A549 treated with Hydrocortisone at 1 μM for 4 hours (cell line): ENCODE measurements at places on chromosomes 3 and 15. TPM values are rescaled to one million over a fixed set of nuclear protein-coding genes. Genes with fewer than 3 reads are reported as not detected.

CACNA1D gene
- total RNA-seq: 0.47 to 1.3 TPM (median 0.83 TPM) in 5 replicates

TNFSF10 gene
- 0.06 to 0.12 TPM (median 0.08 TPM) in 3 of 5 replicates, not detected in the others for total RNA-seq

GABRB3 gene
- 60.1 to 88.7 TPM (median 74.5 TPM) in 5 replicates for total RNA-seq

GPR27 gene
- total RNA-seq: 2.4 to 3.1 TPM (median 3.0 TPM) in 5 replicates

TIMP4 gene
- total RNA-seq: 11.4 to 13.6 TPM (median 11.9 TPM) in 5 replicates

PCLAF gene
- 160 to 251 TPM (median 177 TPM) in 5 replicates for total RNA-seq

ZPLD1 gene
- 0.06 TPM in 1 of 5 replicates, not detected in the others for total RNA-seq

SLC51B gene
- 14.4 to 20.3 TPM (median 15.9 TPM) in 5 replicates for total RNA-seq

OIP5 gene
- 13.0 to 13.8 TPM (median 13.1 TPM) in 5 replicates for total RNA-seq

LSMEM2 gene
- 0.07 to 0.10 TPM in 2 of 5 replicates, not detected in the others for total RNA-seq

LRRN1 gene
- not detected in 5 replicates for total RNA-seq

EPB42 gene
- not detected in 5 replicates for total RNA-seq

SCG3 gene
- 0.03 to 0.09 TPM (median 0.05 TPM) in 4 of 5 replicates, not detected in the other for total RNA-seq

GOLGA8G gene
- not detected in 5 replicates for total RNA-seq

NUP210 gene
- total RNA-seq: 34.0 to 42.3 TPM (median 39.4 TPM) in 5 replicates

GABRR3 gene
- not detected in 5 replicates for total RNA-seq

CEP19 gene
- 2.5 to 3.4 TPM (median 2.7 TPM) in 5 replicates for total RNA-seq

SERINC4 gene
- total RNA-seq: 0.06 to 0.28 TPM (median 0.08 TPM) in 5 replicates

TRIM42 gene
- not detected in 5 replicates for total RNA-seq

MORC1 gene
- total RNA-seq: not detected in 5 replicates

FANCD2OS gene
- not detected in 5 replicates for total RNA-seq

SPTBN5 gene
- total RNA-seq: 0.08 to 0.23 TPM (median 0.17 TPM) in 5 replicates

NR2E3 gene
- total RNA-seq: 0.14 to 0.31 TPM (median 0.22 TPM) in 5 replicates

MCF2L2 gene
- 0.13 to 0.22 TPM (median 0.18 TPM) in 5 replicates for total RNA-seq

SLC28A2 gene
- not detected in 5 replicates for total RNA-seq

GPR176 gene
- total RNA-seq: 8.3 to 12.8 TPM (median 9.9 TPM) in 5 replicates

GOLGA8J gene
- 0.16 TPM in 1 of 5 replicates, not detected in the others for total RNA-seq

MAP1A gene
- 0.50 to 0.76 TPM (median 0.60 TPM) in 5 replicates for total RNA-seq

PRSS50 gene
- not detected in 5 replicates for total RNA-seq

SOX14 gene
- not detected in 5 replicates for total RNA-seq

EBLN2 gene
- 0.23 to 0.63 TPM (median 0.39 TPM) in 5 replicates for total RNA-seq

GPR149 gene
- total RNA-seq: not detected in 5 replicates

RSRC1 gene
- total RNA-seq: 23.5 to 39.5 TPM (median 27.7 TPM) in 5 replicates

RTP4 gene
- total RNA-seq: not detected in 5 replicates

CORO2B gene
- 2.7 to 4.2 TPM (median 3.3 TPM) in 5 replicates for total RNA-seq

CPNE9 gene
- total RNA-seq: 0.10 to 0.30 TPM (median 0.18 TPM) in 5 replicates

C3orf22 gene
- not detected in 5 replicates for total RNA-seq

MEIS2 gene
- 7.3 to 12.0 TPM (median 8.5 TPM) in 5 replicates for total RNA-seq

SCG5 gene
- total RNA-seq: 1.6 to 2.7 TPM (median 2.0 TPM) in 5 replicates

MINAR1 gene
- total RNA-seq: 0.39 to 0.61 TPM (median 0.51 TPM) in 5 replicates

CAMKV gene
- total RNA-seq: 0.18 to 0.35 TPM (median 0.24 TPM) in 5 replicates

GXYLT2 gene
- 0.87 to 1.2 TPM (median 1.1 TPM) in 5 replicates for total RNA-seq

ILDR1 gene
- not detected in 5 replicates for total RNA-seq

GOLGA8T gene
- total RNA-seq: 0.91 to 1.7 TPM (median 1.6 TPM) in 5 replicates

ADAMTS17 gene
- 0.06 to 0.15 TPM (median 0.09 TPM) in 4 of 5 replicates, not detected in the other for total RNA-seq

BAHD1 gene
- 11.0 to 12.9 TPM (median 11.7 TPM) in 5 replicates for total RNA-seq

TMEM45A gene
- 1.8 to 2.4 TPM (median 2.2 TPM) in 5 replicates for total RNA-seq

UROC1 gene
- total RNA-seq: not detected in 5 replicates

ANKUB1 gene
- total RNA-seq: not detected in 5 replicates

PLXND1 gene
- total RNA-seq: 77.2 to 106 TPM (median 101 TPM) in 5 replicates

MAGI1 gene
- total RNA-seq: 3.1 to 4.6 TPM (median 4.0 TPM) in 5 replicates

AGTR1 gene
- total RNA-seq: 0.32 to 0.77 TPM (median 0.59 TPM) in 5 replicates

NTRK3 gene
- total RNA-seq: 18.0 to 25.1 TPM (median 22.2 TPM) in 5 replicates
